ENCODE measurements at places on chromosomes 6 and 20.
A peak's percentile ranks its signal among the peaks of the same experiment; 100 is the strongest.

- no peak for DNase-seq
Measured at GRCh38 chr20:11936157-11936556, 18.5 kb downstream of the BTBD3 start.

DNA sequence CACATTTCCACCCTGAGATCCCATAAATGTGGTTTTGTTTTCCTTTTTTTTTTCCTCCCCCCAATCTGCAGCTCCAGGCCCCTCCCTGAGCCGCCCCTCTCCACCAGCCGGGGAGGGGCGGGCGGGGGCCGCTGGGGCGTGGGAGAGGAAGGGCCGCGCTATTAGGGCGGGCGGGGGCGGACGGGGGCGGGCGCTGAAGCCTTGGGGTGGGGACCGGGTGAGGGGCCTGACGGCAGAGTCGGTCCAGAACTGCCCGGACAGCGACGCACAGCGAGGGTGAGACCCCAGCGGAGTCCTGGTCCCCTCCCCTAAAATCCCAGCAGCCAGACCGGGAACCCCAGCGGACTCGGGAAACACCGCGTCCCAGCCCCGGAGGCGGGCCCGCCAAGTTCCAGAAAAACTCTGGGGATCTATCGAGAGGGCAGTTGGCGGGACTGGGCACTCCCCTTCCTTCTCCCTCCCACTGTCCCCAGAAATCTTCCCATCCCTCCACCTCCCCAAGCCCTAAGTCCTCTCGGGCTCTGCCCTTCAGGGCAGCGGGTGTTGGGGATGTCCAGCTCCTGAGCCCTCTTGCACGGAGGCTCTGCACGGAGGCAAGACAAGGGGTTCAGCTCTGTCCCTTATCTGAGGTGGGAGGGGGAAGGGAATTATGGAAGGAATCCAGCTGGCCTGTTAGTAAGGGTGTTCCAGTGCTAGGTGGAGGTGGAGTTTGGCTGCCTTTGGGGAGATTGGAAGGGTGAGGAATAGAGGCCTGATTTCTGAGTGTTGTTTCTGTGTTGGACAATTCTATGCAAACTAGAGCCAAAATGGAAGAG, at the start of gene PRICKLE4:
Gene PRICKLE4, plus strand, starts transcription at position 232 of the 815 bp plus-strand sequence. CDS start 2,692 bp downstream, outside the sequence.
- DNase-seq: no peak

DNA sequence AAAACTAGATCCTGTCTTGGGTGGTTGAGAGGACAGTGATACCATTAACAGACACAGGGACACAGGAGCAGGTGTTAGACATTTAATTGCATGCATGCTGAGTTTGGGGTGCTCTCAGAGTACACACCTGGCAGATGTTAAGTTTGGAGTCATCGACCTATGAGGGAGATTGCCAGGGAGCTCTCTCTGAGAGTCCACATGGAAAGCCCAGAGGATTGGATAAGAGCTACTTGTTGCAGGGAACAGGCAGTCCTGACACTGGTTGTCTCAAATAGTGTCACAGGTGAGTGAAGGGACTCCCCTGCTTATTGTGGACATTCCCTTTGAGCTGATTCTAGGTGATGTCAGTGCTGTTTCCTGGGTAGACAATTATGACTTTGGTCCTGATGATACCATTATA, 3.1 kb downstream of the ATRN start:
- no peak for DNase-seq

- no peak for DNase-seq
Measured at GRCh38 chr20:36261389-36262105, 25.3 kb downstream of the AAR2 start.

DNA sequence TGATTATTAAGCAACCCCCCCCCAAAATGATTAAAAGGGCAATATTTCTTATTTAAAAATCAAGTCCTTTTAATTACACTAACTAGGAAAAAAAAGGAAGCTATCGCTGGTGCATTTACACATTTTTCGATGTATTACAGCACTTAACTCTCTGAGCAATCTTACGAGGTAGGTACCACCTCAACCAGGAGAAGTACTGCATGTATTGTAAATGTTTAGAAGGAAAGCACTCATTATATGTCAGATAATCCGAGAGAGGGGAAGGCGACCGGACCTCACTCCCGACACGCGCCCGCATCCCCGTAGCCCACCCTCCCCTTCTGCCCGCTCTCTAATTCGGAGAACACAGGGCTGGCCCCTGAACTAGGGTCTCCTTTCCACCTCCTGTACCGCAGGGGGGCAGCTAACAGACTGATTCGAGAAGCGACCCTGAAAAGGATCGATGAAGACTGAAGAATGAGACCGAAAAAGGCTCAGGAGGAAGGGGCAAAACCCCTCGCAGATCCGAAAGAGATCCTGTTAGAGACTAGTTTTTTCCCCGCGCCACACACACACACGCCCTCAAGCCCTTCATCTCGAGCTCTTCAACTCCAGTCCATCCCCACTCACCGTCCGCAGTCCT, 337 bp downstream of the ESF1 start:
- peak; percentile 1 for DNase-seq

DNA sequence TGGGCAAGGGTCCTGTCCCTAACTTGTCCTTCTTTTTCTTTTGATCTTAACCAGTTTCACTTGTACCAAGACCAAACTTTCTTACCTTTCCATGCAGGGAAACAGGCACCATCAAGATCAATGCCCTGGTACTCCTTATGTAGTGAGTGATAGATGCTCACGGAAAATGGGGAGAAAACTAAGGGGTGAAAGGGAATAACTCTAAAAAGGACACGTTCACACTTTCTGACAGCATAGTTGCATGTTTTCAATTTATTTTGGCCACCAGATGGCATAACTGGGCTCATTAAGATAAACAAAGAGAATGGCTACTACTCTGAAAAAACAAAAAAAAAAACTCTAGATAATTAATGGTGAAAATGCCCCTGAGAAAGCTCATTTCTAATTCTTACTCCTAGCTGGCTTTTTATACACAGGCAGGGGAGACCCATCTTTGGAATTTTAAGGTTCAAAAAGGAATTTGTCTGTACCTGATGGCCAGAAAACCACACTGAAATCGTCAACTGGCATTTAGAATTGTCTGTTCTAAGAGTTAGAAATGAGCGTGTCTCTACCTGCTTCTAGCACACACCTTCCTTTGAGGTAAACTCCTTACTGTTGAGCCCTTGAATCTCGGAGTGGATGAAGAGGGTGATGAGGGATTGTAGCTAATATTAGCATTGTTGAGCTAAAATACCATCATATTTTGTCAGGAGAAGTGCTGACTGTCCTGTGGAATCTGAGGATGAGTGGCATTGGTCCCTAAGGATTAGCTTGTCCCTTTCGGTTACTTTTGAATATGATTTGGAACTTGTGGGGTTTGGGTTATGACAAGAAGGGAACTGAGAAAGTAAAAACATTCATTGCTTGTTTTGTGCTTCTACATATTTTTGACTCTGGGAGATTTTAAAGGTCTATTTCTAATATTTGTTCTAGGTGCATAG, 62.2 kb upstream of the DDR1 start:
- DNase-seq: peak; percentile 16

DNA sequence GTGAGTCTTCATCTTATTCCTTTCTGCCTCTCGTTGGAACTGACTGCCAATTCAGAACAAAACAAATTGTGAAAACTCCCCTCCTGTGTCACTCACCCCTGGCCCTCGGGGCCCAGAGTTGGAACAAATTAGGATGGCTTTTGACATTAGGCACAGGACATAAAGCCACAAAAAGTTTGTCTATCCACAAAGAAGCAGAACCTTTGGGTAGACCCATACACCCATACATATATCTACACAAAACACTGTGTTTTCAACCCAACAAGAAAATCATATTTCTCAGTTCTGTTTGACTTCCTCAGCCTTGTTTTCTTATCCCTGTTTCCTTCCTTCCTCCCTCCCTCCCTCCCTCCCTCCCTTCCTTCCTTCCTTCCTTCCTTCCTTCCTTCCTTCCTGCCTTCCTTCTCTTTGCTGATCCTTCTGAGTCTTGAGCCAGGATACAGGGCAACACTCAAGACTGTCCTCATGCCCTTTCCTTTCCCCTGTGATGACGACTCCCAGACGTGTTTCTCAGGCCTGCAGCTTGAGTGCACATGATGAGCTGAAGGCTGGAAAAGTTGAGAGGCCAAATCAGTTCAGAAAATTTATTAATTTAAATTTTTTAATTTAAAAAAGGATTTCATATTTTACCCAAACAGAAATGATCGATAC, 41.7 kb upstream of the NKX2-2 start:
- DNase-seq: no peak

DNA sequence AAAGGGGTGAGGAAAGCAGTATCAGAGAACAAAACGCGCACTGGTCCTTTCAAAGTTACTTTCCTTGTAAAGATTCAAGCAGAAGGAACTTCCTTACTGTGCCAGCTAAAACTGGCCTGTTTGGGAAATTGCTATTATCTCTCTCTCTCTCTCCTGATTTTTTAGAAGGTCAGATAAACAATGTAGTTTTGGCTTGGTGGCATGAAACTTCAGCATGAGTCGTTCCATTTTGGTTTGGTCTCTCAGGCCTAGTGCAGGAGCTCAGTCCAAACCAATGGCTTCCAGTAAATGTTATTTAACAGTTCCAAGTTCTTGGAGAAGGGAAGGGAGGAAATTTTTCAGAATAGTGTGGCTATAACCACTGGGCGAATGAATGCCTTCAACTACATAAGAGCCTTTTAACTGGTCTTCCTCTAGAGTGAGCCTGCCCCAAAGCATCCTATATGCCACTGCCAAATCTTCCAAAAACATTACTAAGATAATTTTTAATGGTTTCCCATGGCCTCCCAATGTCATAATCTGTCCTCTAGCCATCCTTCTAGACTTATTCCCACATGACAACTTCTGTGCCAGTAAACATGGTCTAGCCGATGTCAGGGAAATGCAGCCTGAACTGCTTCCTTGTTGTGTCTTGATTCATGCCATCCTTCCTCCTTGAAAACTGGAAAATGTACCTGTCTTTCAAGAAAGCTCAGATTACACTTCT, 9.1 kb upstream of the SNX9 start:
- DNase-seq: no peak

DNA sequence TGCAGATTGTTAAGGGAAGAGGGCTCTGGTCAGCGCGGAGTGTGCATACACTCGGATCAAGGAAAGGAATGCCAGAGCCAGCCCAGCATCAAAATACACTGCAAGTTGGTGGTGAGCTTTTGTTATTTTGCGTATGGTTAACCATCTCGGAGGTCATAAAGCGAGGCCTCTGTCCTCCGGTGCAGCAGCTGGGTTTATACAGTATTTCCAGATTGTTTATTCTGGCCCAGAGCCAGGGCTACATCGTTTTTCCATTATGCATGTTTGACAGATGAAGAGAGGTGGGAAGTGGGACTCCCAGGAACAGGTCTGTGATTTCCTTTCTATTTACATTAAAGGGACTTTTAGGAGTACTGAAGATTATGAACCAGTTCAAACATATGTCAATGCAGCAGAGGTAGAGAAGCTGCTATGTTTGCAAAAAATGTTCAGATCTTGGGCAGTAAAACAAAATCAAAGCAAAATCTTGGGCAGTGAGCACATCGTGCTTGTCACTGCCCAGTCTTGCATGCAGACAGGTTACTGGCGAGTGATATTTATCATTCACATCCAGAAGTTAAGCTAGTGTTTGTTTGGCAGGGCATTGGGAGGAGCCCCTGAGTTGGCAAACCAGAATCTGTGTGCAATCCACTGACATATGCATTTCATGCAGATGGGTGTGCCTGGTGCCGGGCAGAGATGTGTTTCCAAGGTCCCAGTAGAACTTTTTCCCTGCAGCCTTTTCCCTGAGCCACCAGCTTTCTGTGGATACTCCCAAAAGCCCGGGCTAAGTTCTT, 256.3 kb upstream of the TAB2 start:
- no peak for DNase-seq

GRCh38 chr6:125944434-125944816, 12.1 kb upstream of the HINT3 start:
- DNase-seq: no peak

GRCh38 chr6:19782588-19782987, 54.6 kb upstream of the ID4 start:
- DNase-seq: no peak

DNA sequence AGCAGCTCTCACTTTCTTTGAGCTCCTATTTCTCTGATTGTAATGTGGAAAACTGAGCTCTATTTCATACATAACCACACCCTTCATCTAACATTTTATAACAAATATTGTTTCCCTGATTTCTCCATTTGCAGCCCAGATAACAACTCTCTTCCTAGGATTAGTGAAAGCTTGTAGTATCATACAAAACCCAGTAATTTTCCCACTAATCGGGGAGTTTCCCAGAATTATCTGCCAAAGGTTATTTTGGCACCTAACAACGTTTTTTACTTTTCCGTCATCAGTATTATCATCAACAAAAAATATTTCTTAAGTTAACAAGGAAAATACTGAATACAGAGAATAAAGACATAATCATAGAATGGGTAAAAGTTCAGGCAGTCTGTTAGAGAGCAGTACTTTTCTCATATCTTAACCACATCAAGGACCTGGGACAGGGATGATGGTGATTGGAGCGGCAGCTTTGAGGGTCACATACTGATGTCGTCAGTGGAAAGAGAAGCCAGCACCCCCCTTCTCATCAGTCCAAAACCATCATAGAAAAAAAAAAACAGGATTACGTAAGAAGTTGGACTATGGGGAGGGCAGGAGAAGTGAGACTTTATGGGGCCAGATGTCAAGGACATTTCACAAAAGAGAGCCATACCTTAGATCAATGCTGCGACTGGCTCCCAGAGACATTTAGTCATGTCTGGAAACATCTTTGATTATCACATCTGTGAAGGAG, 166.1 kb upstream of the TNFAIP3 start:
- DNase-seq: no peak

DNA sequence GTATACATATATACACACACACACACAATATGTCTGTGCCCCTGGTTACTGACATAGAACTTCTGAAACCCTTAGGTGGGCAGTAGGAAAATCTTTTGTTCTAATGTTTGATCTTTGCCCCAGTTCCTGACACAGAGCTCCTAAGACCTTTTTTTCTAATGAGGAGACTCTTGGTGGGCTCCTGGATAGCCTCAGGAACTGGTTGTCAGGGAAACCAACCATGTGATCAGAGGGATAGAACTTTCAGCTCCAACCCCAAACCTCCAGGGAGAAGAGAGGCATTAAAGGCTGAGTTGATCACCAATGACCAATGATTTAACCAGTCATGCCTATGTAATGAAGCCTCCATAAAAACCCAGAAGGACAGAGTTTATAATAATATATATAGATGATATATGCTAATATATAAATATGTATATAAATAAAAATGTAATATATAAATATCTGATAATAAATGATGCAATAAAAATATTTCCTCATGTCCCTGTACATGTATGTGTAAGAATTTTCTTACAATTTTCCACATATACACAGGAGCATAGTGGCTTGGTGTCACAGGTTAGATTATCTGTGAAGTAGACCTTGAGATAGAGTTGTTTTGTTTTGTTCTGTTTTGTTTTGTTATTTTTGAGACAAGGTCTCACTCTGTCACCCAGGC, 93.3 kb downstream of the GPX5 start:
- DNase-seq: no peak

- no peak for DNase-seq
Measured at GRCh38 chr20:51412333-51412871, 130.1 kb downstream of the NFATC2 start.

- DNase-seq: no peak
Measured at GRCh38 chr20:24836661-24837299, 112.3 kb upstream of the CST7 start.
